ENCODE measurements at places on chromosomes 7 and 10.
A peak's percentile ranks its signal among the peaks of the same experiment; 100 is the strongest.

- DNase-seq = peak; percentile 83
Observed at GRCh38 chr7:116315293-116315692, 105.0 kb downstream of the TES start.

- no peak for DNase-seq
Observed at GRCh38 chr10:58898854-58899573, 277.4 kb upstream of the PHYHIPL start.

DNA sequence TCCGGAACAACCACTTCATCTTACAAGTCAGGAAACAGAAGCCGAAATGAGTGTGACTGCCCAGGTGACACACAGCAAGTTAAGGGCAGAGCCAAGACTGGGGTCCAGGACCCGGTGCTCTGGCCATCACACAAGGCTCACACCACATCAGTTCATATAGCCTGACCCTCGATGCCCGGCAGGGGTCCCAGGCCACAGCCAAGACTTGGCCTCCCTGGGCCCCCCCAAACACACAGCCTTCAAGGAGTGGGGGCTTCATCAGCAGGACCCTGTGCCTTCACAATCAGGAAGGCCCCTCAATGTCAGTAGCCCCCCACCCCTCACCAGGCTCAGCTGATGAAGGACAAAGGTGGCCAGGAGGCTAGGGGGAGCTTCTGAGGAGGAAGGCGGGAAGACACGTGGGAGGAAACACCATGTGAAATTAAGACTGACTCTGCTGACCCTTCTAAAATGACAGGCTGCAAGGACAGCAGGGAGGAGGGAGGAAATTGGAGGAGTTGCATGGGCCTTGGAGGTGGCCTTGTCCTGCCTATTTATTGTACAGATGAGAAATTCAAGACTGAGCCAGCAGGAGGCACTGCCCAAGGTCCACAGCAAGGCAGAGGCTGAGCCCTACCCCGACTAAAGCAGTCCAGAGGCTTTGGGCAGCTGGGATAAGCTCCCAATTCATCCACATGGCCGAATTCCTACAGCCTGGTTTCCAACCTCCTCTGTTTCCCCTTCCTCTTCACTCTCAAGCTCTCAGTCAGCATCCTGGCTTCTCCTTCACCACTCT is 216.1 kb upstream of the ZMIZ1 start:
- DNase-seq = no peak

DNA sequence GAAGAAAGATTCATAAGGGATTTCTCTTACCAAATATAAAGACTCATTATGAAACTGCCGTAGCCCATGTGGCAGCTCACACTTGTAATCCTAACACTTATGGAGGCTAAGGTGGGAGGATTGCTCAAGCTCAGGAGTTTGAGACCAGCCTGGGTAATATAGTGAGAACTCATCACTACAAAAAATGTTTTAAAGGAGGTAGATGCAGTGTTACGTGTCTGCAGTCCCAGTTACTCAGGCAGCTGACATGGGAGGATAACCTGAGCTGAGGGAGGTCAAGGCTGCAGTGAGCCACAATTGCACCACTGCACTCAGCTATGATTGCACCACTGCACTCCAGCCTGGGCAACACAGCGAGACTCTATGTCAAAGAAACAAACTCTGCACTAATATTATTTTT is 18.1 kb upstream of the DNA2 start:
- DNase-seq = no peak

DNA sequence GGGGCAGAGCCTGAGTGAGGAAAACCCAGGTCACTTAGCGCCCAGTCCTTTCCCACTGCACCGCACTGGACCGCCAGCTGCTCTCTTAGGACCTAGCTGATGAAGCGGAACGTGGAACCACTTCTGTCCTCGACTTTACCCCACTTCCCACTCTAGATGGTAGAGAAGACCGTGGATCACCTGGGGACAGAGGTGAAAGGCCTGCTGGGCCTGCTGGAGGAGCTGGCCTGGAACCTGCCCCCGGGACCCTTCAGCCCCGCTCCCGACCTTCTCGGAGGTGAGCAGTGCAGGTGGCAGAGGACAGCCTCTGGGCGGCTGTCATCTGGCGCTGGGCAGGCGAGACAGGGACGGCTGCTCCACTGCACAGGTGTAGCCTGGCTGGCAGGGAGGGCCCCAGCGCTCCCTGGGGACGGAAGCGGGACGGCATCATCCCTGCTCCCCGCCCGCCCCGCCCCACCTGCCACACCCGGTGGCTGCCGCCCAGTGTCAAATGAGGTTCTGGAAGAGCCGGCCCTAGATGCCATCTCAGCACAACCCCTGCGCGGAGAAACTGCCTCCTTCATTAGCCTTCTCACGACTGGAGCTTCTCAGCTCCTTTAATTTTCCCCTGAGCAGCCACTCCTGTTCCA is 11.7 kb downstream of the PLAC9 start:
- DNase-seq = no peak

All from astrocyte (in vitro differentiated cells and primary cell).